Dermis microvascular lymphatic vessel endothelial cell (primary cell): ENCODE measurements at places on chromosomes 3 and 15. TPM values are rescaled to one million over a fixed set of nuclear protein-coding genes. Genes with fewer than 3 reads are reported as not detected.

Gene STAB1
- 117 and 330 TPM in 2 replicates for total RNA-seq

Gene CPEB1
- total RNA-seq: not detected in 2 replicates

DNA sequence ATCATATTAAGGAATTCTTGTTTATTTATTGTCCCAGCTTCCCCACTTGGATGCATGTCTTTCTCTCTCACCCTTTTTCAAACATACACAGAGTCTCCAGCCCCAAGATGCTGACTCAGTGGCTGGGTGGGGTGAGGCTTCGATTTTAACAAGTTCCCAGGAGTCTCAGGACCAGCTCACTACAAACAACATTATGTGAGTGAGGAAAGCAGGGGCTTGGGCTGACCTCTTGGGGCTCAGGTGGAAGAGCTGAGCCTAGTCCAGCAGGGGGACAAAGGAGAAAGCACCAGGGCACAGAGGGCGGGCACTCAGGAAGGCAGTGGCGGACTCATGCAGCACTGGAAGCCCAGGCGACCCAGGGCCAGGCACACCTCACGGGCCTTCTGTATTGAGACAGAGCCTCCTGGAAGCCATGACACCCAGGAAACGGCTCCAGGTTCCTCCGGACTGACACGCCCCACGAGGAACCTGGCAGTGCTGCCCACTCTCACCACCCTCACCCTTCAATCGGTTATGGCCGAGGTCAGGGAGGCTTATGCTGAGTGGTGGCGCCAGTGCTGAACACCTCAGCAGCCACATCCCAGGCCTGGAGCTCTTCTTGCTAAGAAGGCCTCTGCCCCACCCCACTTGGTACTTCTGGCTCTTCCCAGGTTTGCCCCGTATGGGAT lies 97.4 kb downstream of the LRIG1 start:
- DNase-seq: no peak

DNA sequence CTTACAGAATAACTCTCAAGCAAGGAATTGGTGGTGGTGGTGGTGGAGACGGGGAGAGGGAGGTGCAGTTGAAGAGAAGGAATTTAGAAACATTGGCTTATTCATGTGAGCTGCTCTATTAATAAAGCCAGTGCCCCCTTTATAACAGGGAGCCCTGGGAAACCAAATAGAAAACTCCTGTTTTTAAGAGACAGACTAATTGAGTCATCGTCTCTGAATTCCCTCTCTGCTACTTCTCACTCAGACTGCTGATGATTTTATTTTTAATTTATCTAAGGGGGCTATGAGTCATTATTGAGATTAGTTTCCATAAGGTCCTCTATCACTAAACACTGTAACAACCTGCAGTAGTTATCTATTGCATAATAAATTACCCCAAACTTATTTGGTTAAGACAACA lies 145.9 kb upstream of the GALNT15 start:
- DNase-seq: no peak

DNA sequence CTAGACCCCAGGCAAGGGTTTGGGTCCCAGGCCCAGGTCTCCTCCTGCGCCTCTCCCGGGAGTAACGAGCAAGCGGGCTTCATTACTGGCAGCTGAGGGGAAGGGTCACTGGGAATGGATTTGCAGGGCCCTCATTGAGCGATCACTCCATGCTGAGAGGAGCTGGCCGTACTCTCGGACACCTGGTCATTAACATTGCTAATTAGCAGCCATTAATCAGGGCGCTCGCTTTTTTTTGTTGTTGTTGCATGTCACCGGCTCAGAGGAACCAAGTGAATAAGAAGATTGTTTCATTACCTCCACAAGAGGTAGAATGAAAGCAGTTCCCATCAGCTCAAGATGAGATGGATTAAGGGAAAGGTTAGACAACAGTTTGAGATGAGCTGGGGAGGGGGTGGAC lies 293.0 kb upstream of the ATP11B start:
- DNase-seq: no peak
